ENCODE measurements at places on chromosomes 11 and 22.

DNA sequence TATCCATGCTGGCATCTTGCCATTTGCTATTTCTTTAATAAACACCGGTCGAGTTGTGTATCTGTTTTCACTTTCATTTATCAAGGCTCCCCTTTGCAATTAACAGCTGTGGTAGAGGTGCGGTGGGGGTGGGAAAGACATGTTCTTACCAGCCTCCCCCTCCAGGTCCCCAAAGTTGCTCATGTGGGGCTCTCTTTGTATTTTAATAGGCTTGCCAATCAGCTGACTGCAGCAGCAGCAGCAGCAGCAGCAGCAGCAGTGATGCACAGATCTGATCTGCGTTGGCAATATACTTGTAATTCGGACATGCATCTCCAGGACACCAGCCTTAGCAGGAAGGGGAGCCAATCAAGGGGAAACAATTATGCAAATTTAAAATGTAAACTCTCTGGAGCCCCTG, 40.3 kb upstream of the E2F8 start:
- DNase-seq = no peak

DNA sequence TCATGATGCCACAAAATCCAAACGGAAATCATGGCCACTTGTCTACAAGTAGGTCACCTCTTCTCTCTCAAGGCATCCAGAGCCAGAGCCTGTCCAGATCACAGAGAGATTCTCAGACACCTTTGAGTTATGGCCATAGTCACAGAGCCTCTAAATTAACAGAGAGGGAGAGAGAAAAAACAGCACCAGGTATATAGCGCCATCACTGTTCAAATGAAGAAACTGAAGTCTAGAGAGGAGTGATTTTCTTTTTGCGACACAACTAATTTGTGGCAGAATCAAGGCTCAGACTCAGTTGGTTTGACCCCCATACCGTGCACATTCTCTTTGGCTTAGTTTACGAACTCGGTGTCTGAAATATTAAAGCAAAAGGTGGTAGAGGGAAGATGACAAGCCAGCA, 512.9 kb downstream of the NTM start:
- DNase-seq = no peak

DNA sequence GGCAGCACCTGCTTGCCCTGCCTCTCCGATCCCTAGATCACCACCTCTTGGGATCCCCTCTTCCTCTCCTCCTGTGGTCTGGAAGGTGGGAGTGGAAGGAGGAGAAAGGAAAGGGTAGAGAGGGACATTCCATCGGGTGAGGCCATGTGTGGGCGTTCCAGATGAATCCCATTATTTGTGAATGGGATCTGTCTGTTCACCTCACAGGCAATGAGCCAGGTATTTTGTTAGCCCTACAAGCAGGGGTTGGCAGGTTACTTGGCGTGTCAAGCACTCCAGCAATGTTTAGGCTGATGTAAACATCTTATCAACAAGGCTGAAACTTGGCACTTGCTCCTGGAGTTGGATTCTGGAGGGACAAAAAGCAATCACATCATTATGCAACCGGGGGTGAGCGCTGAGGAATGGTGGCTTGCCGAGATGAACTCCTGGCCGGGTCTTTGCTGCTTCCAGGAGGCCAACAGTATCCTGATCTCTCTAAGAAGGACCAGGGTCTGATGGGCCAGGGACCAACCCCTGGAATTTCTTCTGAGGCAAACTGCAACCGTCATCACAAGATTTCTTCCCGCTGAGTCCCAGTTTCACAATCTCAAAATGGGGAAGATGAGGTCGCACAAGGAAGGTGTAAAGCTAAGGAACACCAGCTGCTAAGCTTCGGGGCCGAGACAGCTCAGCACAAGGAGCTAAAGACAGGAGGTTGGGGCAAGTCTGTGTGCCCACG, 7.8 kb downstream of the ADAMTS8 start:
- DNase-seq = no peak

DNA sequence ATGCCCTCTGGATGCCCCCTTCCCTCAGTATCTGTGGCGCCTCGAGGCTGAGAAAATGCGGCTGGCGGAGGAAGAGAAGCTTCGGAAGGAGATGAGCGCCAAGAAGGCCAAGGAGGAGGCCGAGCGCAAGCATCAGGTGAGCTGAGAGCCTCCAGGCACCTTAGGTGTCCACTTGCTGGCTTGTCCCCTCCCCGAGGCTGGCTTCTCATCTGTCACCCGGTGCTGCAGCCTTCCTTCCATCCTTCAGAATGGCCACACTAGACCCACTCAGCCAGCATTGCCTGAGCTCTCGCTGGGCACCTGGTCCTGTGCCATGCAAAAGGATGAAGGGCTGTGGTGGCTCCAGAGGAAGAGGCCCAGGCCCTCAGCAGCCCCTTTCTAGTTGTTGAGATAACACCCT, 52.3 kb downstream of the MYO7A start:
- no peak for DNase-seq

DNA sequence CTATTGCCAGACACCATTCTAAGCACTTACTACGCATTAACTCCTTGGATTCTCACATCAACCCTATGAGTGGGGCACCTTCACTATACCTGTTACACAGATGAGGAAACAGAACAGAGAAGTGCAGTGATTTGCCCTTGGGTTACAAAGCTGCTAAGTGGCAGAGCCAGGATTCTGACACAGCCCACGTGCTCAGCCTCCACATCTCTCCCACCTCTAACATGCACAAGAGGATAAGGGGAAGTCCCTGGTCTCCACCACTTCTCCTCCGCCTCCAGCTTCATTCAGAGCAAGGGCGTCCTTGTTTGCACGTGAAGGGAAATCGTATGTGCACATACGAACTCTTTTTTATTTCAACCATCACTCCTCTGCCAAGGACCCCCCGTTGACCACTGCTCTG, 53.7 kb downstream of the CDON start:
- no peak for DNase-seq

GRCh38 chr11:18379201-18379600, 15.2 kb upstream of the LDHA start:
- DNase-seq = no peak

DNA sequence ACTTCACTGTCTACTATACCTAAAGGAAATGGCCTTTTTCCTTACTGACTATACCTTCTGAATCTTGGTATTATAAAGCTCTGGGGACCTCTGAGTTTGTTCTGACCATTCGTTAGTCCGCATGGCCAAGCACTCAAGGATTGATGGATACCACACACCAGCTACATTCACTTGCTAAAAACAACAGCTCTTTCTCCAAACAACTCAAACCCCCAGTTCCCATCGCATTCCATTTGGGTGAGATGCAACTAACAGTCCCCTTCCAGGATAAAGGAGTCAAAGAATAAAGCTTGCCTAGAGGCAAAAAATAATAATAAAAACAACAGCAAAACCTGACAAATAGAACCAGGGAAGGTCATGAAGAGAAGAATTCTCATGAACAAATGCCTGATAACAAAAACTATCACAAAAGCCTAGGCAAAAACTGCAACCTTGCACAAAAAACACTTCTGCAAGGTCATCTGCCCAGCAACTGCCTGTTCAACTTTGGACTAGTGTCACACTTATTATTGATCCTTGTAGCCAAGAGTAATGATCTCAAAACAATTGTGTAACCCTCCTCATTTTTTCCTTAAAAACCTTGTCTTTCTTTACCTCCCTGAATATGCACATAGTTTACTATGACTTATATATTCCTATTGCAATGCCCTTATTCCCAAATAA, 139.0 kb upstream of the GUCY1A2 start:
- no peak for DNase-seq

DNA sequence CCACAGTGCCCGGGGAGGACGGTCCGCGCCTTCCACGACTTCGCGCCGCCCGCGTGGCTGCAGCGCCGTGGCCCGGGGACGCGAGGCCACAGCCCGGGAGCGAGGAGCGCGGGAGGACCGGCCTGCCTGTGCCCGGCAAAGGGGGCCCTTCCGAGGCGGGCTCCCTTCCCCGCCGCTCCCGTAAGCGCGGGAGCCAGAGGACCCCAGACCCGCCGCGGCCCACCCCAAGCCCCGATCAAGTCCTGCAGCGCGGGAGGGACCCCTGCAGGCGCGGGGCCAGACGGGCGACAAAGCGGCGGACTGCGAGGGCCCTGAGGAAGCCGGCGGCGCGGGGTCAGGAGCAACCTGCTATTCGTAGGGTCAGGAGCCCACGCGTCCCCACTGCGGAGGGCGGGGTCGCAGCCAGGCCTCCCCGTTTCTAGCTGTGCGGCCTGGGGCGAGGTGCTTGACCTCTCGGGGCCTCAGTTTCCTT, 110.3 kb downstream of the WNT7B start:
- no peak for DNase-seq
